ENCODE measurements at places on chromosomes 16 and 17.
A peak's percentile ranks its signal among the peaks of the same experiment; 100 is the strongest.

- DNase-seq = no peak
Observed at GRCh38 chr17:49357516-49357915, 4.5 kb downstream of the ZNF652 start.

DNA sequence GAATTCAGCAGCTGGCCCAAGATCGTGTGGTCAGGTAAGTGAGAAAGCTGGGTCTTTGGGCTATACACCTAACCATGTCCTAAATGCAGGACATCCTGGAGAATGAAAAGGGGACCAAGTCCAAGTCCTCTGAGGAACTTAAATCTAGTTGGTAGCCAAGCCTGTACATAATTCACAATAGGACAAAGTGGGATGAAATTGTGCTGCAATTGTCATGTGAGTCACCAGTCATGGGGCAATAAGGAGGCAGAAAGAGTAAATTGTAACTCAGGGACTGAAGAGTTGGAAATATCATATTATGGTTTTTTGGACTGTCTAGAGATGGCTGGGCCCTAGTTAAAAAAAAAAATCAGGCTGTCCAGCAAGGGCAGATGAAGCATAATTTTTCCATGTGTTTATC lies 202.6 kb downstream of the CYLD start:
- DNase-seq = no peak

DNA sequence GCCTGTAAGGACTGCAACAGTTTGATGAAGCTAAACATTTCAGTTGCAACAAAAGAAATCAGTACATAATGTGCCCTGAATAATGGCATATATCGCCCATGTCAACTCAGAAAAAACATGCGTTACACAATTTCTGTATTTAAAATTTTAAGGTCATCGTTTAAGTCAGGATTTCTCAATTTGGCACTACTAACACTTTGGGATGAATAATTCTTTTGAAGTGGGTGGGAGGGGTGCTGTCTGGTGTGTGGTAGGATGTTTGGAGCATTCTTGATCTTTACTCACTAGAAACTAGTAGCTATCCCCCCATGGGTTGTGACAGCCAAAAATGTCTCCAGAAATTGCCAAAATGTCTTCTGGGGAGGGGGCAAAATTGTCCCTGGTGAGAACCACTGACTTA lies 50.7 kb upstream of the CNTNAP4 start:
- no peak for DNase-seq

- DNase-seq = no peak
Observed at GRCh38 chr17:77709594-77709993, 248.9 kb upstream of the TNRC6C start.

GRCh38 chr17:37123386-37123785 lies 174.6 kb downstream of the AATF start:
- DNase-seq = no peak

DNA sequence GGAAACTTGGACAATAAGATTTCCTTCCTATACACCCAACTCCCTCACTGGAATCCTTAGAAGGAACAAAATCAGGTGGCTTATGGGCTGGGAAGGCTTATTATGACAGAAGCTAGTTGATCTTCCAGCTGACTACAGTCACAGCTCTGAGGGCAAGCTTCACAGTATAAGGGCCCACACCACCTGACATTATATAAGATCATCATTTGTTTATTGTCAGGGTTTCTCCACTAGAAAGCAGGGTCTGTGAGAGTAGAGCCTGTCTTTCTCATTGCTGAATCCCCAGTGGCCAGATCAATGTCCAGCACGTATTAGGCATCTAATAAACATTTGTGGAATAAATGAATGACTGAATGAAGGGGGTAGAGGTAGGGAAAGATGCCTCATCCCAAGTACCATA lies 57.8 kb upstream of the PHOSPHO1 start:
- no peak for DNase-seq

DNA sequence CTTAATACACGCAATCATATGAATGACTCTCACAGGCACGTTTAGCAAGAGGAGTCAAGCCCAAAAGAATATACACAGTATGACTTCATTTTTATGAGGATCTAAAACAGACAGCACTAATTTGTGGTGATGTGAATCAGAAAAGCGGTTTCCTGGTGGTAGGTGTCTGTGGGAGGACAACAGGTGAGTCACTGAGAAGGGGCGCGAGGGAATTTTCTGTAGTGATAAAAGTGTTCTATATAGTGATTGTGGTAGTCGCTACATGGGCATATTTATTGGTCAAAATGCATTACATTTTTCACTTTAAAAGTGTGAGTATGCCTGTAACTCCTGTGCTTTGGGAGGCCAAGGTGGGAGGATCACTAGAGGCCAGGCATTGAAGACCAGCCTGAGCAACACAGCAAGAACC lies 7.6 kb upstream of the TNRC6A start:
- DNase-seq = no peak

- DNase-seq = peak; percentile 51
Observed at GRCh38 chr16:46929378-46930332, 43.8 kb downstream of the DNAJA2 start.

DNA sequence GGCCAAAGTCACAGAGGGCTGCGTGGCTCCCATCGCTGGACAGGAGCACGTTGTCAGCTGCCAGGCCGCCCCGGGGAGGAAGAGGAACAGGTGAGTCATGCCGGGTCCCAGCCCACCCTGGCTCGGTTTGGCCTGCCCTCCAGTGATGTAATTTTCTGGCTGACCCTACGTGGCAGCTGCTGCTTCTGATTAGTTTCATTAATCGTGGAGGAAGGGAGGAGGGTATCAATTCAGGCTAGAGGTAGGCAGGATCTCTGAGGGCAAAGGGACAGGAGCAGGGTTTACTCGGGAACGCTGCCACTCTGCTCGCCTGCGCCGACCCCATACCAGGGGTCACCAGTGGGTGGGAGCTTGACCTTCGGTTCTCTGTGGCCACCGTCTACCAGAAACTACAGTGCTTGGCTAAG lies 11.7 kb upstream of the SPATA32 start:
- no peak for DNase-seq

- DNase-seq = no peak
Observed at GRCh38 chr17:56638591-56639051, 45.1 kb downstream of the NOG start.

GRCh38 chr17:19409066-19409465 lies 2.0 kb upstream of the RNF112 start:
- DNase-seq = no peak

DNA sequence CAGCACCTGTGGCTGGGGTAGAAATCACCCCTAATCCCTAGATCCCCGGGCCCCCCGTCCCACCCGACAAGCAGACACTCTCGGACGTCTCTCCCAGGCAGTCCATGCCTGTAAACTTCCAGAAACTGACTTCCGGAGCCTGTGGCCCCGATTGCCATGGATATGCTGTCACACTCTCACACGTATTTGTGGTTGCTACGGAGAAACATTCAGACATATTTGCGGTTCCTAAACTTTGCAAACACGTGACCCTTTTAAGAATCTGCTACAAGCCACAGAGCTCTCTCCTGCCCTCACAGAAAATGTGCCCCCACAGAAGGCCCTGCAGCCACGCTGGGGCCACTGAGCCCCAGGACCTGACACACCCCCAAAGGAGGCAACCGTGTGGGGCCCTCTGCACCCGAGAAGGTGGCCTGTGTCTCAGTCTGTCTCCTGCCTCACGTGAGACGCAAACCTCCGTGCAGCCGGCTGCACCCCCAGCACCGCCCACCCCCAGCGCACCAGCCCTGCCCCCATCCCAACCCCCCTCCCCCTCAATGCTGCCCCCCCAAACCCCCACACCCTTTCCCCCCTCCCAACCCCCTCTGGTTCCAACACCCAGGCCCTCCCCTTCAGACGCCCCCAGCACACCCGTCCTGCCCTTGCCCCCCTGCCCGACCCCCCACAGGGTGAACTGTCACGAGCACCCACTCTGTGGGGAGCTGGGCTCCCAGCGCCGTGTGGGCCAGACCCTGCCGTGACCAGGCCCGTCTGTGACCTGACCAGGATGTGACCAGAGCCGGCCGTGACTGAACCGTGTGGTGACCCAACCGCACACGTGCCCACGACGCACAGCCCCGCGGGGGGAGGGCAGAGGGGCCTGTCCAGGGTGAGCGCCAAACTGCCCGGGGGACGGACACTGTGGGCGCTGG lies 66.3 kb upstream of the METRNL start:
- DNase-seq = no peak

Data from activated T-helper 1 cell treated with anti-CD3 and anti-CD28 coated beads, Interleukin-2, amount 50 U/mL, for 16 hours (primary cell).